ENCODE measurements at places on chromosomes 12 and 14.
A peak's percentile ranks its signal among the peaks of the same experiment; 100 is the strongest.

DNA sequence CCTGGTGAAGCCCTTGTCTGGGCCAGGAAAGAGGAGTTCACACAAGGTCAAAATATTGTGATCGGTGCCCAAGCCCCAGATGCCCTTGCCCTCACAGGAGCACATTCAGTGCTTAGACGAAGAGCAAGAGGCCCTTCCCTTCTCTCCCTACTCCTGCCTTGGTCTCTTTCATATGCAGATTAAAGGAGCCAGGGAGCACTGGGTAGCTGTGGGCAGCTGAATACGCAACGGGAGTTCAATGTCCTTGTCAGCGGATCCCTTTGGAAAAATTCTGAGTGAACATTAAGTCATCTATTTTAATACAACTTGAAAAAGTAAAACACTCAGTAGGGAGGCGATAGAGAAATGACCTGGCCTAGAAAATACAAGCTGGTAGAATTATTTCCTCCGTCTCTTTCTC lies 1489.4 kb downstream of the AACS start:
- DNase-seq, result no peak

GRCh38 chr12:59122784-59123183 lies 202.5 kb upstream of the LRIG3 start:
- no peak for DNase-seq

DNA sequence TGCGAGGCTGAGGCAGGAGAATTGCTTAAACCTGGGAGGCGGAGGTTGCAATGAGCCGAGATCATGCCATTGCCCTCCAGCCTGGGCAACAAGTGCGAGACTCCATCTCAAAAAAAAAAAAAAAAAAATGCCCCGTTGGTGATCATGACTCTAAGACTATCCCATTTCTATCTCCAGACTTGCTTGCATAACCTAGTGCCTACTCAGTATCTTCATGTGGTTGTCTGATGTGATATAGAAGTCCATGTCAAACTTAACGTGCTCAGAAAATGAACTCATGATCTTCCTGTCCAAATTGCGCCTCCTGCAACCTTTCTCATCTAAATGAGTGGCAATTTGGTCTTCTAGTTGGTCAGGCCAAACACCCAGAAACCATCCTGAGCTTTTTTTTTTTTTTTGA lies 4.7 kb upstream of the TSFM start:
- DNase-seq, result no peak

DNA sequence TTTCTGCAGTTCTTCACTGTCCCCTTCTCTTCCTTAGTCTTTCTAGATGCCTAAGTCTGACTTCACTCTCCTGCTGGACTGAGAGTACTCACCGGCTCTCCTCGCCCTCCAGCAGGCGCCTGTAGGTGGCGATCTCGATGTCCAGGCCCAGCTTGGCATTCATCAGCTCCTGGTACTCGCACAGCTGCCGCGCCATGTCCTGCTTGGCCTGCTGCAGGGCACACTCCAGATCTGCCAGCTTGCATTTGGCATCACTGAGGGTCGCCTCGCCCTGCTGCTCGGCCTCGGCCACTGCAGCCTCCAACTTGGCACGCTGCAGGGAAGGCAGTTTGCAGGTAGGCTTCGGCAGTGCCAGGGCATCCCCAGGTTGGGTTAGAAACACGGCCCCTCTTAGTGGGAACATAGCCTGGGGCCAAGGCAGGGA lies 5.2 kb downstream of the KRT84 start:
- DNase-seq, result peak; percentile 46

DNA sequence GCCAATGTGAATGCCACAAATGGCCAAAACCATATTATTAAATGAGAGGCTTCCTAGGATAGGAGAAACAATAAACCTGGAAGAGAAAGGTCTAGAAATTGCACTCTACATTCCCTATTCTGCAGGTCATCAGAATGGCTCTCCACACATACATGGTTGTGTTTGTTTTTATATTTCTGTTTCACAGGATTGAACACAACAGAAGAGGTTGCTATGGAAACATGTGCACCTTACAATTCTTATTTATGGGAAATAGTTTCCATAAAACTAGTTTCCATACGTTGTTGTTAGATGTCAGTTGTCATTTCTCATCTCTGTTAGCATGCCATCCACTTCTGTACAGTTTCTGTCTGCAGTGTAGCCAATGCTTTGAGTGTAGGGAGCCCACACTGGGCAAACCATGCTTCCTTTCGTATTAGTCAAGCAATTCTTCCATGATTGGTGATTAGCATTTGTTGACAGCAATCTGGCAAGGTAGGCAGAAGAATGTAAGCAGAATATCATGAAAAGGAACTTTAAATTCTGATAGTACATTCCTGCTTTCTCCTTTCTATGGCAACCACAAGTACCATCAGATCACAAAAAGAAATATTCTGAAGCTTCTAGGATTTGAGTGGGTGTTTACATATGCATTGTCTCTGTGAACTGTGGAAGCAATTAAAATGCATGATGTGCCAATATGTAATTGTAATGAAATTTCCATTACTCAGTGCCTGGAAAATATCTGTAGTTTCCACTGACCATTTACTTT lies 141.6 kb upstream of the AVPR1A start:
- DNase-seq, result no peak

DNA sequence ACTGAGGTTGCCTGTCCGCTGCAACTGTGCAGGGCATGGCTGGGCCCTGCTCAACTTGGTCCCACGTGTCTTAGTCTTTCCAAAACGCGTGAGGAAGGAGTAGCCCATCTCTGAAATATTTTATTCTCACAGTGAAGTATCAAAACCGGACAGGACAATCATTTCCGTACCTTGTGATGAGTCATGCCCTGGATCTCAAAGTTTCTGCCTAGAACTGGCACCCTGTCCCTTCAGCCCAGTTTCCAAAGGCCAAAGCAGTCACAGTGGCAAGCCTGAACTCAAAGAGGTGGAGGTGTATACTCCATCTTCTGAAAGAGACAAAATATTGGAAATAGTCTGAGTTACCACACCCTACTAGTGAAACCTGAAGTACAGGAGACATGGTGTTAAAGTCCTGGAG lies 28.5 kb upstream of the SRGAP1 start:
- no peak for DNase-seq

- DNase-seq, result no peak
Measured at GRCh38 chr14:55813630-55814029, 233.6 kb downstream of the KTN1 start.

DNA sequence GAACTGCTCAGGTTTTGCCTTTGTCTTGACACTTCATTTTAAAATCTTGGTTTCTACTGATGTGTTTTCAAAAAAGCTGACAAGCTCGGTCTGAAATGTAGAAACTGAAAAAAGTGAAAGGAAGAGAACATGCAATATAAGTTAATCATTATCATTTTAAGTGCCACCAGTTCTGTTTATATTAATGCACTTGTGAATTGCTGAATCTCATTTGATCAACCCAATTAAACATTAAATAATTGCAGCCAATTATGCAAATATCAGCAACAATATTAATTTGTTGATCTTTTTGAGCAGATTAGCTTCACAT lies 133.8 kb downstream of the BCAT1 start:
- DNase-seq, result no peak

DNA sequence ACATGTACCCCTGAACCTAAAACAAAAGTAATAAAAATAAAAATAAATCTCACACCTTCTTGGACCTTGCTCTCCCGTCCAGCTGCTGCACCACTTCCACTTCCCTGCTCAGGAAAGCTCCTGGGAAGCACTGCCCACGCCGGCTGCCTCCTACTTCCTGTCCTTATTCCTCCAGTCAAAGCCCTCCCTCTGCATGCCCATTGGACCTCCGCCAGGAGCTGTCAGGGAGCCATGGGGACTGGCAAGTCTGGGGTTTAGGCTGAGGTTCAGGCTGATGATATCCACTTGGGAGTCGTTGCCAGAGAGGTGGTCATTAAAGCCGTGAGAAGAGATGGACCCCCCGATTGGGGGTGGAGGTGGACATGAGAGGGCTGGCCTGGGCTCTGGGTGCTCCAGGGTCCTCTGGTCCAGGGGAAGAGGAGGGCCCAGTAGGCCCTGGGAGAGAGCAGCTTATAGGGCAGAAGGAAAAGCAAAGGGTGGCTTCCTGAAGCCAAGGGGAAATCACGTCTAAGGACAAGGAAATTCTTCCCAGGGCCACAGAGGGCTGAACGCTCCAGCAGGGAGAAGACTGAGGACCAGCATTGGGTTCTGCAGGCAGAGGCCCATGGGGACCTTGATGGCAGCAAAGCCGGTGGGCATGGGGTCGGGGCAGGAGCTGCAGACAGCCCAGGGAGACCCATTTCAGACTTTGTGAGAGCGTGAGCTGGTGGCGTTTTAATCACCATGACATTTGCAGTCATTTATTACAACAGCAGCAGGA lies 78.7 kb downstream of the FZD10 start:
- DNase-seq, result no peak

DNA sequence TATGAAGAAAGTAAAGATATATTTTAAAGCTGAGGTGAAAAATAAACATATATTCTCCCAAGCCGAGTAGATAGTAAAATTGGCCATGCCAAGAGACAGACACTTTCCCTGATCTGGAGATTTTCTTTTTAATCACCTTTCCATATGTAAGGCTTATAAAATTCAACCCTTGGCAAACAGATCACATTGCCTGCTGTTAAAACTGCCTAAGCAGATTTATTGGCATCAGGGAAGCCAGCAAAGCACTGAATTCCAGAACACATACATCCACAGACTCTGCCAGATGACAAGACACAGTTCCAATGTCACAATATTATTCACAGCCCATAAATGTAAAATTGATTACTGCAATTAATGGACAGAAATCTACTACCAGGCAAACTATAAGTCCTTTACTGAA lies 78.2 kb upstream of the GARIN2 start:
- DNase-seq, result no peak

DNA sequence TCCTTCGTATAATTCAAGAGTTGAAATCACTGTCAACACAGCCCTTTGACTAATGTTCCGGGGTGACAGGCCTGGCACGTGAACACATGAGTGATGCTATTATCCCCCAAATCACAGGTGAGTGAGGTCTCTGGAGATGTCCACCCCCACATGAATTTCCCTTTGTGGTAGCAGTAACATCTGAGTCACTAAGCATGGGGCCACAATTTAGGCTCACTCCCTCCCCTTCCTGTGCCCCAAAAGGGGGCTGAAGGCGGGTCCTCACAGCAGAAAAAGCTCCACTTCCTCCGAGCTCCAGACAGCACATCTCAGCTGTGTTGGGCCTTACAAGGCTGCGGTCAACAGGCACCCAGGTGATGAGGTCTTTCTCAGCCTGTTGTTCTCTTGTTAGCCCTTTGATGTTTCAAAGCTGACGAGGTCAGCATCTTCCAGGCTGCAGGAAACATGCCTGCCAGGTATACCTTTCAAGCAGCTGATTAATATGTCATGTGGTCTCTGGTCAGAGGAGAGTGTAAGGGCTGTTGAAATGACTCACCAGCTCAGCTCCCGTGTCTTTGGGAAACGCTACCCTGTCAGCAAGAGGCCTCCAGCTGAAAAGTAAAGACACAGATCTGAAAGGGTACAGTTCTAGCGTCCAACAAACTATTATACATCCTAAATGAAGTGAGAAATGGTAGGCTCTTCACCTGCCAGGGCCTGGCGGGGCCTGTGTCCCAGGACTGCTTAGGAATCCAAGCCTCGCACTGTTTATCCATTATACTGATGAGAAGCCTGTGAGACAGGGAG lies 107.3 kb downstream of the ZFP36L1 start:
- DNase-seq, result no peak

- no peak for DNase-seq
Measured at GRCh38 chr12:103783744-103784664, 57.0 kb downstream of the NT5DC3 start.

DNA sequence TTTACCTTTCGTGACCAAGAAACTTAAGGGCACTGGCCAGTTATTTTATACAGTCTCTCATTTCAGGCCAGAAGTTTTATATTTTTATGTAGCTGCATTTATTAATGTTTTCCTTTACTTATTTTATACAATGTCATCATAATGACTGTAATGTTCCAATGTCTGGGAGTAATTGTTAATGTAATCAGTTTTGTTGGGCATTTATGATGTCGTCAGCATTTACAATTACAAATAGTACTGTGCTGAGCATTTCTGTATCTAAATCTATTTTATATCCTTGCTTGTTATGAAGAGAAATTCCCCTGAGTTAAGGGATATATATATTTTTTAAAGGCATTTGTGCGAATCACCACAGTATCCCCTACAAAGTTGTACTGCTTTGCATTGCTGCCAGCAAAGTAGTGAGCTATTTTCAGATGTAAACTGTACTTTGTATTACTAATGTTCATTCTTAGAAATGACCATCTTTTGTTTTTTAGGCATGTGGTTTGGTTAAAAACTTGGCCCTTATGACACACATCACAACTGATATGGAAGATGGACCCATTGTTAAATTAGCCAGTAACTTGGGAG lies 74.4 kb downstream of the POLR3B start:
- DNase-seq, result no peak

DNA sequence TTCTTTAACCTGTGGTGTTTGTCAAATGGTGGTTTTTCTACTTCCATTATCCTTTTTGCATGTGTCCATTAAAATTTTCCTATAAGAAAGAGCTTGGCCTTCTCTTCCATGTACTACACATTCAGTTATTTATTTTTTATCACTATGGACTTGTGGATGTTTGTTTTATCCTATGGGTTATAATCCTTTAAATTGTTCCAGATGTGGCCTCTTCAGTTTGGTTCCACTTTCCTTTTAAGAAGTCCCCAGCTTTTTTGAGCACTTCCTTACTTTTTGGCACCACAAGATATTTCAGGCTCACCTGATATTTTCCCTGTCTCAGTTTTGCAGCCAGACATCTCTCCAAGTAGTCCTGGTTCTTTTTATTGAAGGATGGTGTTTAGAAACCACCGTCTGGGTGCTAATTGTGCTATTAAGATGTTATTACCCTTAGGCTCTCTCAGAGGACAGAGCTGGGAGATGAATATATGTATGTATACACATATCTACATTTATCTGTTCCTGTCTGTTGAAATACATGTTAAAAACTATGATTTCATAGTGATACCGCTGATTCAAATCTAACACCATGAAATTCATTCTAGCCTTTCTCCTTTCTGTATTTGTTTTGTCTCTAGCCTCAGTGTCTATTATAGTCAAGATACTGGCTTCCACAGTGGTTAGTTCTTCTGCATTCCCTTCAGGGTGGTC lies 408.5 kb upstream of the RGS6 start:
- no peak for DNase-seq

DNA sequence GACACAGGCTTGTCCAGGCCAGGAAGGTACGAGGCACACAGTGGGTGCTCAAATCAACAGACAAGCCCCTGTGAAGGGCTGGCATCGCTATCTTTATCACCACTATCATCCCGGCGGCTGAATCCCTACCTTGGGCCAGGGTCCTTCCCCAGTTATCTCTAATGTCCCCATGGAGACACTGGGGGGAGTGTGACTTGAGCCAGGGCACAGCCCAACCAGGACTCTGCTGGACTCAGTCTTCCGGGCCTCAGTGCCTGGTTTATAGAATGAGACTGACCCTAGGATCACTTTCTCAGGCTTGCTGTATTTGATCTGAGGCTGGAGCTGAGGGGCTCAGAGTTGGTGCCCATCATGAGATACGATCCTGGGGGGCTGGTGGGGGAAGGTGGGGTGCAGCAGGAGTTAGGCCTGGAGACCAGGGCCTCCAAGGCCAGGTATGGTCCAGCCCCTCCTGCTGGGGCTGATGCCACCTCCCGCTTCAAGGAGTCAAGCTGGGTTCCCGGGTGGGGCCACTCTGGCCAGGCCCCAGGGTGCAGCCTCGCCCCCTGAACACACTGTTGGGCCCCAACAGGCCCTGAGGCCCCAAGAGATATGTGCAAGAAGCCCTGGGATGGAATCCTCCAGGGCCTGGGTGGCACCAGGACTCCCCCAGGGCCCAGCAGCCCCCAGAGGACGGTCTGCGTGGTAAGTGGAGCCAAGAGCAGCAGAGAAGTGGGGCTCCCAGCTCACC lies 11.8 kb downstream of the BEGAIN start:
- DNase-seq, result no peak

All from NCI-H146 (cell line).